Stimulated activated CD8-positive, alpha-beta memory T cell treated with anti-CD3 and anti-CD28 coated beads, Interleukin-15, amount 100 ng/mL, for 4 hours (primary cell): ENCODE measurements at places on chromosomes 4 and X.

- DNase-seq = no peak
Measured at GRCh38 chr4:37054531-37055077, 189.9 kb upstream of the NWD2 start.

DNA sequence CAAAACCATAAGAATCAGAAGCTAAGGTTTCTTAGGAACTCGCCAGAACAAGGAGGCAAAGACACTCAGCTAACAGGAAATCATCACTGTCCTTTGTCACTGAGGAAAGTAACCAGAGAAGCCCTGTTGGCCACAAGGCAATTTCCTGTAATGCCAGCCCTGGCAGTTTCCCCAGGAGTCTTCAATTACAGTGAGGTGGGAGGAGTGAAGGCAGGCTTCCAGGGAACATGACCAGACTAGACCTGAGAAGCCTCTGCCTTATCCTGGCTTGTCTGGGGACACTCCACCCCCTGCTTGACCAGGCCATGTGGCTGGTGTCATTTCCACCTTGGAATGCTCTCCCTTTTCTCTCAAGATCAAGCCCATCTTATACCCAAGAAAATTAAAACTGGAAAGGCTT, 125.3 kb downstream of the COL4A6 start:
- no peak for DNase-seq

DNA sequence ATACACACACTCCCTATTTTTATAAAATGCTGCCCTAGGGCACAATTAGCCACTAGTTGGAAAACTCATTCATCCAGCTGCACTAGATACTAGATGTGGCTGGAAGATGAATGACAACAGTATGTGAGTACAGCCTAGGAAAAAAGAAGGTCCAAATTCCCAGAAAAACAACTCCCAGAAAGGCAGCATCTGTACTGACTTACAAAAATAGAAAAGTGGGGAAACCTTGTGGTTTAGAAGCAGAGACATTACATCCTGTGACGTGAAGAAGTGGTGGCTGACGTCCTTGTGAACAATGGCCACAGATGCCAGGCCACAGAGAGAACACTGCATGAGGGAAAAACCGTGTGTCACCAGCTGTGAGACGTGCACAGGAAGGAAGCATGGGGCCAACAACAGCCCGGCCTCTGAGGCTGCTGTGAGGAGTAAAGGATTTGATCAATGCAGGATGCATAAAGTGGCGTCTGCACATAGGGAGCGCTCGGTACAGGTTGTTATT, 81.2 kb downstream of the SPRY1 start:
- DNase-seq = peak; percentile 24

GRCh38 chrX:23333842-23334520, 668 bp upstream of the PTCHD1 start:
- no peak for DNase-seq

DNA sequence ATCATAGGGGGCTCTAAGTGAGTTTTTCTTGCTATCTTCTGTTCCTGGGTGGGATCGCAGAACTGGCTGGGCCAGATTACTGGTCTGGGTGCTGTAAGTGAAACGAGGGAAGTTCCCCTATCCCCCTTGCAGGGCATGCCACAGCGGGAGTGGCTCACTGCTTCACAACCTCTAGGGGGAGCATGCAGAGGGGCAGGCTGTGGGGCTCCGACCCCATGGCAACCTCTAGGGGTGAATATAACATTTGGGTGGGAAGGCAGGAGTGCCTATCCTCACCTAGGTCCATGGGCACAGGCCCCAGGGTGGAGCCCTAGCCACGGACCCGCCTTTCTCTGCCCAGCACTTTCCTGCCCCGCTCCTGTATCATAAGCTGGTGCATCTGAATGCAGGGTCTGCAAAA, 1.7 kb upstream of the RRAGB start:
- no peak for DNase-seq

DNA sequence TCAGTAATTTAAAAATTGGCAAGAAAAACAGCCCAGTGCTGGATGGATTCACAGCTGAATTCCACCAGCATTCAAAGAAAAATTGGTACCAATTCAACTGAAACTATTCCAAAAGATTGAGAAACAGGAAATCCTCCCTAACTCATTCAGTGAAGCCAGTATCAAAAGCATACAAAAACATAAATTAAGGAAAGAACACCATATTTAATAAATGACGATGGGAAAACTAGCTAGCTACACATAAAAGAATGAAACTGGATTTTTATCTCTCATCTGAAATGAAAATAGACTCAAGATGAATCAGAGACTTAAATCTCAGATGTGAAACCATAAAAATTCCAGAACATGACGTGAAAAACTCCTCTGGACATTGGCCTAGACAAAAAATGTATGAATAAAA, 516.8 kb upstream of the SPANXN1 start:
- no peak for DNase-seq

DNA sequence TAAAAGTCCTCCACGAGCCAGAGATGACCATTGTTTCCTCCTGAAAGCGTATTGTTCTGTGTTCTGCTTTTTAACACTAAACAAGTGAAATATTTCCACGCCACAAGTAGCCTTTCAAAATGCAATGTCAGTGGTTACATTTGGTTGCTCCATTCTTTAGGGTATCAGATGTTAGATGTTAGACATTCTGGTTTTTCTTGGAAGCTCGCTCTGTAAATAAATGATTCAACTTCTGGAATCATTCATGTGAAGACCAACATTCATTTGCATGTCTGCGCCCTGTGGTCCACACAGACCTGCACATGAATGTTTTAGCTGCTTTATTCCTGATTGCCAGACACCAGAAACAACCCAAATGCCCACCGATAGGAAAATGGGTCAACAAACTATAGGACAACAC, 38.0 kb upstream of the HELT start:
- no peak for DNase-seq

DNA sequence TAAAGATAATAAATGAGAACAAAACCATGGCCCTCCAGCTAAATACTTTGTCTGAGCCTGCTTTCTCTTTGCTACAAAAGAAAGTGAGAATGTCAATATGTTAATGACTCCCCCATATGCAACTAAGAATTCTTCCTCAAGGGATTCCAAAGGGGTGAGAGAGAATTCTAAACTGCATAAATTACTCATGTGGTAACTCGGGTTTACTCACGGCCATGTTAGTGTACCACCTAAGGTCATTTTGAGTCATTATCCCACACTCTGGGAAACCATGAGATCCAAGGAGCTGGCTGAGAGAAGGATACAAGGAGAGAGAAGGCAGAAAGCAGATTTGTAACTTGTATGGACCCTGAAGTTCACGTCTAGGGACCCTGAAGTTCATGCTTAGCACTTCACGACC, 190.3 kb downstream of the DHX15 start:
- no peak for DNase-seq

DNA sequence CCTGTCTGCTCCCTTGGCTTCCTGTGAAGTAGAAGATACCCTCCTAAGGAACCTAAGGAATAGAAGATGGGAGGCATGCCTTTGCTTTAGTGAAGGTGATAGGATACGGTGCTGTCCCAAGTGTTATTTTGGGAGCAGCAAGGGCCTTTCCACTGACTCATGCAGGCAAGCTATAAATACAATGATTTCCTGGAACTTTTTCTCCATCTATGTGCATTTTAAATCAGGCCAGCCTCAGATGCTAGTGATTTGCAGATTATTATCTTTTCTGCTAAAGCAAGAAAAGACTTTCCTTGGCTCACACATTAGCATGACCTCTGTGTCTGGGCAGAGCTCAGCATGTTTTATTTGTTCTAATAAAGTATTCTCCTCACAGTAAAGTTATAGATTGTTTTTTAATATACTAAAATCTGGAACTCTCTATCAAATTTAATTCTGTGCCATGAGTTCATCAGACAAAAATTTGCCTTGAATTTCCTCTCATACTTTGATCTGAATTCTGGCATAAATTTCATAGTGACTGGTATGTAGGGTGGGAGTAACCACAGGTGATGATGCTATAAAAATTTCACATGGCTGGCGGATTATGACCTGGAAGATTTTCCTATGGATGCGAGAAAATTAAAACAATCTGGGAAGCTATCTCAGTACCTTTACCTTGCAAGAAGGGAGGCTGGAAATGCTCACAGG, 131.7 kb downstream of the REPS2 start:
- DNase-seq = no peak

DNA sequence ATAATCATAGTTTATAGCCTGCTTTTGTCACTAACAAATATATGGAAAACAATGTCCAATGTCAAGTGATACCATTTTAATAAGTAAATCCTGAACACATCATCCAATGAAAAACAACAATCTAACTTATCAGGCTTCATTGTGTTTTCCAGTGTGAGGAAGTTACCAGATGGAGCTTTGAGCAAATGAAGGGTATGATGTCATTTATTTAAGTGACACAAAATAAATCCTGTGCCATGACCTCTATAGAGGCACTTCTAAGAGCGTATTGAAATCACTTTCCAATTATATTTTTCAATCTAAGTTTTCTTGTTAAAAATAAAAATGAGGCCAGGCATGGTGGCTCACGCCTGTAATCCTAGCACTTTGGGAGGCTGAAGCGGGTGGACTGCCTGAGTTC, 48.2 kb upstream of the NMU start:
- no peak for DNase-seq

DNA sequence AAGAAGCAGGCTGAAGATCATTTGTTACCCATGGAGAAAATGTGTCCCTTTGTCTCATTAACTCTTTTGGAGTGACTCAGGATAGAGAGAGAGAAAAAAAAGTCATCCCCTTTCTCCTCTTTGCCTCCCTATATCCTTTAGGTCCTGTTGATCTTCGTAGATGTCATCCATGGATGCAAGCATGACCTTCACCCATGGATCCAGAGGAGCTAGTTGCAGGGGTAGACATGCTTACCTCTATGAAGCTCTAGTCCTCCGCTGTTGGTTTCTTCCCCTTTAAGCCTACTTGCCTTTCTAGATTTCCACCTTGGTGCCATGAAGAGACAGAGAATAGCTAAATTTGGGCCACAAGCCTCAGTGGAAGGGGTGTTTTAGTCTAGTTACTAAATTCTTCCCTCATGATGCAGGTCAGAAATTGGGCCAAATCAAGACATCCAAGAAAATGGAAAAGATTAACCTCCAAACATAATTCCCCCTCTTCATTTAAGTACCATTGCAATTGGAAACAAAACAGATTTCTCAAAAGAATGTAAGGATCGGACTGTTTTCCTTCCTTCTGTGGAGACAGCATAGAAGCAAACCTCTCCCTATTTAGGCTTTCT, 178.4 kb downstream of the TECRL start:
- DNase-seq = no peak

GRCh38 chr4:82430193-82430963, at the start of the genes ENOPH1 and HNRNPDL:
TSS of gene ENOPH1 (plus strand) at chr4:82430590. CDS start at chr4:82430830, 240 bp downstream.
TSS of gene HNRNPDL (minus strand) at chr4:82430462. CDS start at chr4:82429690, 772 bp downstream.
- peak; percentile 95 for DNase-seq

GRCh38 chr4:114601304-114602052, 2.9 kb downstream of the UGT8 start:
- DNase-seq = no peak

GRCh38 chrX:38817004-38817703, 15.9 kb downstream of the MID1IP1 start:
- DNase-seq = no peak

DNA sequence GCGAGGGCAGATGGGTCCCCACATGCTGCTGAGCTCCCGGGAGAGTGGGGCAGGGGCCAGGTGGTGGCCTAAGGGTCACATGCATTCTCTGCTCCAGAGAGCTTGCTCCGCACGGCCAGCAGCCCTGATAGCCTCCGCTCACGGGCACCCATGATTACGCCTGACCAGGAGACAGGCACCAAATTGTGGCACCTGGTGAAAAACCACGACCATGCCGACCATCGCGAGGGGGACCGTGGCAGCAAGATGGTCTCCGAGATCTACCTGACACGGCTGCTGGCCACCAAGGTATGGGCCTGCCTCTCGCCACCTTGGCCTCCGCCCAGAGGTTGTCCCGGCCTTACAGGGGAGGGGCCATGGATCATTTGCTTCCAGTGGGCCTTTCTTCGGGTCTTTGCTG, 9.2 kb downstream of the LAGE3 start:
- no peak for DNase-seq
